ENCODE measurements at places on chromosomes 13 and 19.

GRCh38 chr13:67652887-67653286 lies 422.8 kb upstream of the PCDH9 start:
- no peak for DNase-seq

DNA sequence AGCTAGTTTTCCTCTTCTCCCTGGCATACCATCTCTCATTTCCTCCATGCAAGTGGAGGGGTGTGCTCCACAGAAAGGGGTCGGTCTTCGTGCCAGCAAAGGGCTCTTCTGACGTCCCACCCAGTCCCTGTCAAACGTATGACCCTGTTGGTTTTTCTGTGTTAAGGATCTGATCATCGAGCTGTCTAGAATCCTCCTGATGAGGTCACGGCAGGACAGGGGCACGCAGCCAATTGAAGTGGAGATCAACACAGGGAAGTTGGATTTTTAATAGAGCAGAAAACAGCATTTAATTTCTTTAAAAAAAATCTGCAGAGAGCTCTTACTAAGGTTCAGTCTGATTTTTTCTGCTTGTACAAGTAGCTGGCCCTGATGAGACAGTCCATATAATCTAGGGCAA lies 339.4 kb downstream of the TEX29 start:
- DNase-seq: no peak

DNA sequence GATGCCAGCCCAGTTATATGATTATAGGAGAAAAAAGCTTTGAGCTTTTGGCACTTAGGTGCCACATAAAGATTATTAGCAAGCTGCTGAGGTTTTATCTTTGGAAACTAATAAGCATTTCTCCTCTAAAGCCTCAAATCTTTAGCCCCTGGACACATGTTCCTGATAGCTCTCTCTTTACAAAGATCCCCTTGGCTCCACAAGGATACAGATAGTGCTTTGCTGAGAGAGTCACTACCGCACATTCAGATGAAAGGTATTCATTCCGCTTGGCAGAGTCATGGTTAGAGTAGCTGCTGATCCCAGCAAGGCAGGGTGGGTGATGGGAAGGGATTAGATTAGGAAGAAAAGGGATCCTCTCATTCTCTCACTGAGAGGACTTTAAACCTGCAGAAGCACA lies 28.2 kb upstream of the PSG7 start:
- no peak for DNase-seq

GRCh38 chr13:30331331-30331771 lies 24.0 kb upstream of the KATNAL1 start:
- DNase-seq: no peak

- DNase-seq: peak; percentile 31
Observed at GRCh38 chr13:21625366-21625765, 21.4 kb upstream of the MICU2 start.

GRCh38 chr13:89324582-89324981 lies 1653.4 kb downstream of the SLITRK5 start:
- DNase-seq: no peak

DNA sequence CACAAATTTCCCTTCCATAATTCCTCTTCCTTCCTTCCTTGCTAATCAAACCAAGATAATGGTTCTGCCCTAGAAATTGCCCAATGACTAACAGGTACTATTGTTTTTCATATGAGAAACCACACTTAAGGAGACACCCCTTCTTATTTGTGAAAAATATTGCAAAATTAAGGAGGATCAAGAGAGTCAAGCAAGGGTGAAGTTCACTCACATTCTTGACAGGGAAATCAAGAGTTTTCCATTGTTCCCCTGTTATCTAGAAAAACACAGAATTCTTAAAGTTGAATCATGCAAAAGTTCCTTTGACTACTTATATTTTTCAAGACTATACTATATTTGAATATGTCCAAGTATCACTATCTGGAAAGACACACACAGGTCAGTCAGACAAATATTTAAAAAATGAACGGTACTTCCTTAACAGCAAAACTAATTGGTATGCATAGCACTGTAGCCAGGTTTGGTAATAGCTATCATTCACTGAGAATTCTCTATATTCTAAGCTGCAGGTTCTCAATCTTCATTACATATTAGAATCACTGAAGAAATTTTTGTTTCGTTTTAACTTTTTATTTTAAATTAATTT lies 897.2 kb downstream of the DIAPH3 start:
- no peak for DNase-seq

GRCh38 chr13:21101865-21102576 lies 40.6 kb upstream of the LATS2 start:
- no peak for DNase-seq

GRCh38 chr13:112244495-112245177 lies 131.5 kb upstream of the SPACA7 start:
- DNase-seq: no peak

DNA sequence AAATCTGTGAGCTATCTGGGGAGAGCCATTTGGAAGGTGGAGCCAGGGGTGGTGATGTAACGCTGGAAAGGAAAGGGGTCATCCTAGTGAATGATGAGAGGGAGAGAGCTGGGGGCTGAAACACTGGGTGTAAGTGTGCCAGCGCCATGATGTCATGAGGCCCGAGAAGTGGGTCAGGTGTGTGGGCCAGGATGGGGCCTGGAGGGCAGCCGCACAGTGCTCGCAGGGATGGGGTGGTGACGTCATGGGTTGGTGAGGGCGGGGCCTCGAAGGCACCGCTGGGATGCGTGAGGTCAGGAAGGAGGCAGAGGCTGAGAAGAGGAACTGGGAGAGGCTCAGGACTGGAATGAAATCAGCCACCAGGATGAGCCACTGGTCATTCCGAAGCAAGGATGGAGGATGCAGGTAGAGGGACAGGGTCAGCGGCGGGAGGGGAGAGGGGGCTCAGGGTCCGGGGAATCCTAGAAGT lies 4.4 kb downstream of the CCDC61 start:
- DNase-seq: no peak

GRCh38 chr19:17292301-17293074 lies 10.7 kb downstream of the ABHD8 start:
- peak; percentile 87 for DNase-seq

- DNase-seq: no peak
Observed at GRCh38 chr13:45896285-45896684, 44.7 kb upstream of the SIAH3 start.

- no peak for DNase-seq
Observed at GRCh38 chr13:100273552-100273951, 184.7 kb downstream of the PCCA start.

DNA sequence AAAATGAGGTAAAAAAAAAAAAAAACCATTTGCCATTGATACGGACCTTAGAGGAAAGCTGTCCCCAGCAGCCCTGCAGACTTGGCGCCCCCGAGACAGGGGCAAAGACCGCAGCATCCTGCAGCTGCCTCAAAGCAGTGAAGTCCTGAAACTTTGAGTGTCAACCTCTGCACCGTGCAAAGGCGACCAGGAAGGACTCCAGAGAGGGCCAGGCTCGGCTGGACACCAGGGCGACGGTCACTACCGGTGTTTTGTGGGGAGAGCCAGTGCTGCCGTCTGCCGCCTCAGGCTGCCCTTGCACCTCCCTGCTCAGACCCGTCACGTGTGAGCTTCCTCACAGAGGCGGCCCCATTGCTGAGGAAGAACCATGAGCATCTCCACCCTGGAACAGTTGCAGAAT lies 146.7 kb upstream of the SPACA7 start:
- DNase-seq: no peak

All from CD4-positive, alpha-beta T cell treated with Interleukin-21 for 1 hour (primary cell).